Activated naive CD4-positive, alpha-beta T cell treated with Interleukin-2 at 50 U/mL for 16 hours (primary cell): ENCODE measurements at places on chromosomes 6 and 20.
A peak's percentile ranks its signal among the peaks of the same experiment; 100 is the strongest.

GRCh38 chr20:13312300-13312699, 91.2 kb downstream of the ISM1 start:
- no peak for DNase-seq

GRCh38 chr6:132792510-132792909, 5.9 kb downstream of the SLC18B1 start:
- DNase-seq: no peak

DNA sequence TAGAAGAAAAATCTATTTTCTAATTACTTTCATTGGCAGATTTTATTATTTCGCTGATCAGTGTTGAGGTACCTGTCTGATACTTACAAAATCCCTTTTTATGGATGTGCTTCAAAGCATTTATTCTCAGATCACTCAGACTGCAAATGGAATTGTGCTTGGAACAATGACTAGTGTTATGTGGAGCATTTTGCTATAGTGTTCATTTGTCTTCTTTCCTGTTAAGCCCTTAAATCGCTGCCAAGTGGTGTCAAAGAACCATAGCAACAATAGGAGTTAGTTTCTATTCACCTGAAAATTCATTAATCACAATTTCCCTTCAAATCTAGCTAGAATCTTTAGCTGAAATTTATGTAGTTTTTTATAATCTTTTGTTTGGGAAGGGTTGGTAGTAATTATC, 29.8 kb downstream of the SMPDL3A start:
- no peak for DNase-seq

GRCh38 chr6:158460602-158461169, 99.2 kb upstream of the TMEM181 start:
- no peak for DNase-seq

DNA sequence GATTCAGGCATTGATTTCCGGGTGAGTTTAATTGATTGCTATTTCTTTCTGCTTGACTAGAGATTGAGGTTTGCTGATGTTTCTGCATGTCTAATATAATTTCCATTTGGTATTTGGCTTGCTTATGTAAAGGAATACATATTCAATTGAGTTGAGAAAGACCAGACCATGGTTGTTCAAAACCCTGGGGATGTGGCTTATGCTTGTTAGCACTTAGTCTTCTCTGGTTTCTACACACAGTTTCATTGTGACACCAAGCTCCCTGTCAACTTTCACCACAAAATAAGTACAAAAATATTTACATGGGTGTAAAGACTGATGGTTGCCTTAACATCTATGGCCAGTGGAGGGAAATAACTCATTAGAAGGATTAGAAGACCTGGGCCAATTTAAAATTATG, 209.6 kb downstream of the CDH26 start:
- no peak for DNase-seq

DNA sequence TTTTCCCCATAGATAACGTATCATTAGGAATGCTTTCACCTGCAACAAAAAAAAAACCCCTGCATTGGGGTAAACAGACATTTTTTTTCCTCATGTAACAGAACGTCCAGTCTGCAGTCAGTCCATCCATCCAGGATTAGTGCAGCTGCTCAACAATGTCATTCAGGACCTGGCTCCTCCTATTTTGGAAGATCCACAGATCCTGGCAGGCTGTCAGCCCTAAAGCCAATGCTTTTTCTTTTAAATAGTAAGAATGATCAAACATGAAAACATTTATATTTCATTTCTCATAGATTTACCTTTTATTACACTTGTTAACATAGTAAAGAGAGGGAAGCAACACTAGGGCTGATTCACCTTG, 116.5 kb upstream of the CCDC28A start:
- DNase-seq: no peak

- no peak for DNase-seq
These were observed 62.3 kb downstream of the RIPOR3 start for GRCh38 chr20:50628853-50629669.

GRCh38 chr20:38186788-38187221, 21.7 kb upstream of the TGM2 start:
- no peak for DNase-seq

GRCh38 chr6:21340573-21340972, 253.0 kb upstream of the SOX4 start:
- no peak for DNase-seq

DNA sequence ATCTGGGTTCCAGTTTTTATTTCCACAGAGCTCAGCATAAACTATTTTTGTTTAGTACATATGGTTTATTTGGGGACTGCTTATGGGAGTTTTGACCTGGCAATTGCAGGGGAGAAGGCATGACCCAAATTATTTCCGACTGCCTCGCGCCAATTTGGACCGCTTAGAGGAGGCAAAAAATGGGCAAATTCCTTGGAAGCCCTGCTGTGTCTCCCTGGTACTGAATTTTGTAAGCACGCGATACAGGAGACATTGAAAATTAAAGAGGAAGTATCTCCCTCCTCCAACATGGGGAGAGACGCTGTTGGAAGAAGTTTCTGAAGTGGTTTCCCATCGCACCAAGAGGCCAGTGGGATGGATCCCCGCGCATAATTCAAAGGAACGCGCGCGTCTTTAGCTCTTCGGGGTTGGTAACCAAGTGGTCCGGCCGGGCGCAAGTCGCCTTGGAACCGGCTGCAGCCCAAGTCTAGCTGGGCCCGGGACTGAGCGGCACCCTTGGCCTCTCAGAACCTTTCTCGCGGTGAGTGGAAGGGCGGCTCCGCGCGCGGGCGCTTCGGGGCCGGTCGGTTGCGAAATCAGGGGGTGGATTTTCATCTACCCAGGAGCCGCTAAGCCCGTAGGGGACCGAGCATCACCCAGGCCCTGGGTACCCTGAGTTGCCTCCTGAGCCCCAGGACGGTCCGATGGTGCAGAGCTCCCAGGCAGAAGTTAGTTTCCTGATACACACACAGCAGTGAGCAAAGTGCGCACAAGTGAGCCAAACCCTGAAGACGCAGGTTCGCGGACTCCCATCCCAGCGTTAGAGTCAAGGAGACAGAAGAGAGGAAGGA, 6.2 kb downstream of the NKX2-2 start:
- no peak for DNase-seq

GRCh38 chr6:87279196-87279595, 43.2 kb upstream of the SMIM8 start:
- DNase-seq: no peak

GRCh38 chr20:62006482-62006881, 59.2 kb downstream of the TAF4 start:
- DNase-seq: no peak

- no peak for DNase-seq
These were observed 83.6 kb upstream of the MYLIP start for GRCh38 chr6:16045238-16045637.

DNA sequence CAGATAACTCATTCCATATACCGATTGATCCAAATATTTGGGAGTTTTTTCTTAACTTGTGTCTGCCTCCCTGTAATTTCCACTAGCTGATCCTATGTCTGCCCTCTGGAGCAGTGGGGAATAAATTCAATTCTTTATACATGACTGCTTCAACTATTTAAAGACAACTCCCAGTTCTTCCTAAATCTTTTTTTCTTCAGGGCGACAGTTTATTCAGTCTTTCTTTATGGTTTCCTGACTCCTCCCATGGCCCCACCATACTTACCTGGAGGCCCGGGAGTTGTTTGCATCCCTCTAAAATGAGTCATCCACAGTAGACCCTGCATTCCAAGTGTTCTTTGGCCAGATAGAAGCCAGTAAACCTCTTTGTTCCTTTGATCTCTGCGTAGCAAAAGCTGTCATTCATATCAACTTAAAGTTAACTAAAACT, 73.6 kb downstream of the LCA5 start:
- no peak for DNase-seq

GRCh38 chr20:44072384-44072783, 114.6 kb downstream of the JPH2 start:
- DNase-seq: no peak

- no peak for DNase-seq
These were observed 414.8 kb upstream of the JARID2 start for GRCh38 chr6:14831070-14831469.

DNA sequence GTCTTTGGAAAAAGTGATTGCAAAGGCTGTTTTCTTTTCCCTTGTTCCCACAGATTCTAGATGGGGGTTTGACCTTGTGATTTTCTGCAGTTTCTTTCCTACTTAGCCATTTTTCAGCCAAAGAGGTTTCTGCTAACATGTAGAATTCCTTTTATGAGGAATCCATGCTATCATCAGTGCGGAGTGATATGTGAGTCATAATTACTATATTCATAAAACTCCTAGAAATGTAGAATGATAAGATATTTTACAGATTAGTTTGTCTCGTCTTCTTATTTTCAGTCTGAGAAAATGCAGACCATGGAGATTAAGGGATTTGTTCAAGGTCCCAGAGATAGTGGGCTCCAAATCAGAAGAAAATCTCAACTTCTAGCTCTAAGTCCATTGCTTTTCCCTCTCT, 98.6 kb downstream of the KCNQ5 start:
- DNase-seq: no peak

GRCh38 chr6:54100411-54101006, 10.7 kb upstream of the MLIP start:
- no peak for DNase-seq

DNA sequence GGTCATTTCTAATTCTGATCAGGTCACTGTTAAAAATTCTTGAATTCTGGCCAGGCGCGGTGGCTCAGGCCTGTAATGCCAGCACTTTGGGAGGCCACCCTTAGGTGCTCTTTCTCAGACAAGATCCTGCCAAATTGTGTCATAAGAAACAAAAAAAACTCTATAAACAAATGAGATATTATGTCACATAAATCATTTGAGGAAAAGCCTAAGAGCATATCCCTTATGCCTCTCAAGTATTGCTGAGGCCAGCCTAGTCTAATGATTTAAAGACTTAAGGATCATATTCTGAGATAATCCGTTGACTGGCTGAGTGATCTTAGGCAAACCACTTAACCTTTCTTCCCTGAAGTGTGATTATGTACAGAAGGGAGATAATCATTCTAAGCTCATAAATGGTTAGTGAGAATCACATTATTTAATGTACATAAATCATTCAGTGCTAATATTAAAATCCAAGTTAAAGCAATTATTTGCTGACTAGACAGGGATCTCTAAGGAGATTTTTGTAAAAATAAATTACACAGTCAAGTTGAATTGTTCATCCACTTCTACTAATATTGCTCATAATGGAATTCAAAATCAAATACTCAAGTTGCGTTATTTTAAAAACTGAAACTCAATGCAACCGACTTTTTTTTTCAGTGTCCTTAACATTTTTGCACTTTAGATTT, 365.4 kb downstream of the PHF3 start:
- DNase-seq: no peak

- DNase-seq: no peak
These were observed 1188.1 kb downstream of the EPHA7 start for GRCh38 chr6:92231171-92231701.

DNA sequence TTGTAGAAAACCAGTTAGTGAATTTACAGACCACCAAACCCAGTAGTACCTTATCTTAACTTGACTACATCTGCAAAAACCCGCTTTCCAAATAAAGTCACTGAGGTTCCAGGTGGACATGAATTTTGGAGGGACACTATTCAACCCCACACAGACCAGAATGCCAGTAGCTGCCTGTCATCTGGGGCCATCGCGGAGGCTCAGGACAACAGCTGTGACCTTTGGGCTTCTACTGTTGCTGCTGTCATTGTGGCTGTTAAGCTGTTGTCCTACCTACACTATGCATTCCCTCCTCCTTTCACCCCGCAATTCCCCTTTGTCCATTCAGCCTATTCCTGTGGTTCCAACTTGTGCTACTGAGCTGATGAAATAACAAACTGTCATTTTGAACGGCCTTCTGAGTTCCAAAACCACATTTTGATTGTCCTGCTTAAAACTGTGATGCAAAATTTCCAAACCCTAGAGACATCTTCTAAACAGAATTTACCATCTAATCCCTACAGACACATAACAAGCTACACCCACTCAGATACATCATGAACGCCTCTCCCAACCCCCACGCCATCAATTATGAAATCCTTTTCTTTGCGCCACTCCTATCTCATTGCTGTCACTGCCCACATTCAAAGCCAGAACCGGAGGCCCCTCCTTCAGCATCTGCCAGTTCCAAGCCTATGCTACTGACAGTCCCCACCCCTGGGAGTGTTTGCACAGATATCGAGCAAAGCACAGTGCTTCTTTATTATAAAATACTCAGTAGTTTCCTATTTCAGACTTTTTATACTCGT, 125.0 kb downstream of the C6orf118 start:
- no peak for DNase-seq

DNA sequence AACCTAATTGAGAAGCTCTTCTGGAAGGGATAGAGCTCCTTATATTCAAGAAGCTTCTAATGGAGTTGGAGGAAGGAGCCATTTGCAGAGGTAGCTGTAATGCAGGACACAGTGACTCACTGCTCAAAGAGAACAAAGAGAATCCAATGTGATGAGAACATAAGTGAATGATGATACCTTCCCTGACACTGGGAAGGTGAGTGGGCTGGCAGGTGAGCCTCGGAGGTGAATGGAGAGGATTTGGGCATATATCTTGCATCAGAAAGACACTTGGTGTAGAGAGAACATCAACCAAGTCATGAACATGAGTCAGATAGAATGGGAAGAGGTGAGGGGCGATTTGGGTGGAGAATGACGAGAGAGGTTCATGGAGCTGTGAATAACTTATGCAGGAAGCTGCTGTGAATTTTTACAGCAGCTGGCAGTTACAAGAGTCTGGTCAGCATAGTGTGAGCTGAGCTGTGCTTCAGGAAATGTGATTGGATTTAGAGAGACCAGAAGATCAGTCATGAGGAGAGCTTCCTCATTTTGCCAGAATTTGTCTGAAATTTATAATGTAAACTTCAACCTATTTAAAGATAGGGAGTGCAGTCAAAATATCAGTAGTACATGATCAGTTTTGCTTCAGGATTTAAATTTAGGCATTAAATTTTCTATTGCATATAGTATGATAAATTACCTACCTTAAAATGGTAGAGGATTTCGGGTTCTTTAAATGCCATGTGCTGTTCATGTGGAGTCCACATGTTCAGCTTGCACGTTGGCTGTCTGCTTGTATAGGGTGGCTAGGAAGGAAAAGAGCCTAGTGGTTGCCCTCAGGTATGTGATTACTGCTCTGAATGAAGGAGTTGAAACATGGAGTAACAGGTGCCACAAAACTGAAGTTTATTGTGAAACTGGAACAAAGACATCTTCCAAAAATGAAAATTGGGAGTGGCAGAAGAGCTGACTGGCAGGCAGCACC, 59.2 kb upstream of the KIF25 start:
- DNase-seq: no peak

GRCh38 chr6:87436435-87436834, 28.7 kb downstream of the CFAP206 start:
- peak; percentile 31 for DNase-seq

- DNase-seq: no peak
These were observed 3.1 kb upstream of the ZNF831 start for GRCh38 chr20:59160389-59161115.

- DNase-seq: no peak
These were observed 15.4 kb upstream of the SMIM13 start for GRCh38 chr6:11078266-11078665.

DNA sequence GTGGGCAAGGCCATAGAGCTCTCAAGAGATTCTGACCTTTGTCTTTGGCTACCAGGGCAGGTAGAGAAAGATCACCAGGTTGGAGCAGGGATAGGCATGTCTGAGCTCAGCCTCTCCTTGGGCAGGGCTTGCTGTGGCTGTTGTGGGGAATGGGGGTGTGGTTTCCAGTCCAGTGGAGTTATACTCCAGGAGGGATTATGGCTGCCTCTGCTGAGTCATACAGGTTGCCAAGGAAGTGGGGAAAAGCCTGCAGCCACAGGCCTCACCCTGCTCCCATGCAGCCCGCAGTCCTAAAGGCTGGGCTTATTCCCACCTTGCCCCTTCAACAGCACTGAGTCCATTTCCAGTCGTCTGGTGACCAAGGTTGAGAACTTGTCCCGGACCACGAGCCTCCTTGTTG, 21.9 kb downstream of the MEP1A start:
- no peak for DNase-seq
